H54 (cell line): ENCODE measurements at places on chromosomes 11 and 22.

DNA sequence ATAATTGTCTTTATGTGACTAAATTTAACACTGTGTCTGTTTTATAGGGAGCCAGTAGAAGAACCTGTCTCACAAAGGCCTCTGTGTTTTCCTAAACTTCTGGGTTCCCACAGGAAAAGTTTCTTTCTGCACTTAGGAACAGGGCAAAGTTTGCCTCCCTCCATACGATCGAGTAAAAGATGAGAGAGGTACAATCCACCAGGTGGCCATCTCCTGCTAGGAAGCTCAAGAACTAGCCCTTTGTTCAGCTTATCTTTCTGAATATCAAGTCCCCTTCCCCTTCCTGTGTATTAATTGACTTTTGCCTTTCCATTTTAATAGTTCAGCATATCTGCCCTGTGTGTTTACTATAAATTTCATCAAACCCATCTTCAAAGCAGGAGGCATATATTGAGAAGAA is 18.0 kb downstream of the CSNK2A3 start:
- no peak for DNase-seq

- DNase-seq: no peak
Measured at GRCh38 chr11:70247710-70248072, 22.8 kb upstream of the PPFIA1 start.

DNA sequence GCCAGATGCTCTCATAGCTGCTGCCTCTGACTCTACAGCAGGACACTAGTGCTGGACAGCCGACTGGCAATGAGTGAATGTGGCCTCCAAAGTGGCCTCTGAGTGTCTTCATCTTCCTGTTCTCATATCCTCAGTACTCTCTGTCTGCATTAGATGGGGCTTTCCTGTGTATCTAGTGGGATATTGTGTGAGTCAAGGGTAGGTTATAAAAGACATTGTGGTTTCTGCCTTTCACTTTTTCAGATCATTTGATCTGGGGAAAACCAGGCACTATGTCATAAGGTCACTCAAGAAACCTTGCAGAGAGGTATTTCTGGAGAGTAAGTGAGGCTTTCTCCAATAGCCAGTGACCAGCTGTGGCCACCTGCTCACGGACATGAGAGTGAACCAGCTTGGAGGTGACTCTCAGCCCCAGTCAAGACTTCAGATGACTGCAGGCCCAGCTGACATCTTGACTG is 333.6 kb upstream of the NCAM1 start:
- DNase-seq: no peak

- no peak for DNase-seq
Measured at GRCh38 chr11:19101796-19102520, 15.0 kb upstream of the ZDHHC13 start.
